ENCODE measurements at places on chromosomes 3 and 15.

GRCh38 chr15:67256051-67256450, 1.5 kb downstream of the IQCH start:
- DNase-seq: no peak

DNA sequence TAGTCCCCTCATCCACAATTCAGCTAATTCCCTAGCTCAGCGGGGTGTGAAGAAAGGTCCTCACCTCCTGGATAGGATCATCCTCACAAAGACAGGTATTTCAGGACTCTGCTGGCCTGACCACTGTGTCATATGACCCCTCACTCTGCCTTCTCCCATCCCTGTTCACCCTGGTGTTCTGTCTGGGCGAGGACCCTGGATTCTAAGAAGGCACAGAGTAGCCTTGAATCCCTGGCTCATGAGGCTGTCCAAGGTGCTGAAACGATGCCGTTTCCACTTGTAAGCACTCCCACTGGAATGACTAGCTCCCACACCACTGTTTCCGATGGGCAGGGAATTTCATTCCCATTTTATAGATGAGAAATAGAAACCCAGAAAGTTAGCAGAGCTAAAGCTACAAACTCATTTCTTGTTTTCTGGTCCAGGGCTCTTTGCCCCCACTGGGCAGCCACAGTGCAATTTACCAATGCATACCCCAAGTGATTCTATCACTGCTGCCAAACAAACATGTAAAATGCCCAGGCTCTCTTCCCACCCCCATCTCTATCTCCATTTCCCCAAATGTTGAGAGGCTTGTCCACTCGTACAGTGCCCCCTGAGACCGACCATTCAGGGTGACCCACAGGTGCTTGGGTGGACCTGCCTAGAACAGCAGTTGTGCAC, 83.2 kb downstream of the RAB11A start:
- DNase-seq: peak; percentile 31

- DNase-seq: no peak
Observed at GRCh38 chr3:196989721-196990262, 21.2 kb upstream of the PIGZ start.

- DNase-seq: no peak
Observed at GRCh38 chr3:124478830-124479229, 251.4 kb upstream of the UMPS start.

- peak; percentile 90 for DNase-seq
Observed at GRCh38 chr3:46935168-46935858, 41.2 kb downstream of the CCDC12 start.

- no peak for DNase-seq
Observed at GRCh38 chr3:55307622-55308021, 179.5 kb downstream of the WNT5A start.

DNA sequence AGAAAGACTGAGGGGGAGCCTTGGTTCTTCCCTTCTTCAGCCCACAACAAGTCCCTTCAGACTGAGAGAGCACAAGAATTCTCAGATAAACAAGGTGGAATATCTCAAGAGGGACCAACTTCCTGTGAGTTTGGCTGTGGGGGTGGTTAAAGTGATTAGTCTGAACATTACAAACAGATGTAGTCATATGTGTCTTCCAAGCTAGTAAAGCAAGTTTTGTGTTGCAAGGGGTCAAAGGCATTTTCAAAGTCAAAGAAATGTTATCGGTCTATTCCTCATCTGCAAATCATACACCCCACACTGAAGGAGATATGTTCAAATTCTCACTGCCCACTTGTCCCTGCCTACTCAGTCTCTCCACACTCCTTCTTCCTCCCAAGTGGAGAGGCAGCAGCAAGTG, 242.5 kb downstream of the FAM43A start:
- DNase-seq: peak; percentile 60

GRCh38 chr3:73427048-73427706, 197.6 kb downstream of the PDZRN3 start:
- no peak for DNase-seq

- no peak for DNase-seq
Observed at GRCh38 chr15:89947385-89947784, 34.6 kb upstream of the ARPIN start.

- DNase-seq: no peak
Observed at GRCh38 chr3:16119887-16120286, 54.6 kb upstream of the GALNT15 start.

DNA sequence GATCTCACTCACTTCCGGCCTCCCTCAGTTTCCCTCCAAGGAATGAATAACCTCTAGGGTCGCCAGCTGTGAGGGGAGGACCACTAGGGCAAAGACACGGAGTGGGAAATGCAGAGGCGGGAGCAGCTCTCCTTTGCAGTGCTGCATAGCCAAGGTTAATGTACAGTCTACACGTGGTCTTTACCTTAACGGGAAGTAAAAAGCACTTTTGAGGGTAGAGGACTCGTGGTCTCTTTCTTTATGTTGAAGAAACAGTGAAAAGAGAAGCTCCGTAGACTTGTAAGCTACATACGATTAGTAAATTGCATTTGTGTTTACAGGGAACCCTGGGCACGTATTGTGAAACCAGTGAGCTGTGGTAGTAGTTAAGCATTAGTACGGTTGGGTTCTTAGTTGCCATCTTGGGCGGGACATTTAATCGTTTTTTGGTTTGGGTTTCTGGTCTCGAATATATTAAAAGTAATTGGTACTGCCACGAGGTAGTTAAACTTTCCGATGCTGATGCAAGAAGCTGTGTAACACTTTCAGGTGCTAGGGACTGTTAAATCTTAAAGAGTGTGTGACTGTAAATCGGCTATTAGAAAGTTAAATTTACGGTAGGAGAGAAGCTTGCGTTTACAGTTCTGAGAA, 828 bp downstream of the U2SURP start:
- DNase-seq: no peak

- DNase-seq: no peak
Observed at GRCh38 chr3:46524008-46524407, 26.2 kb downstream of the RTP3 start.

- no peak for DNase-seq
Observed at GRCh38 chr3:161081633-161082032, 23.5 kb downstream of the B3GALNT1 start.

- no peak for DNase-seq
Observed at GRCh38 chr3:85483986-85484385, 525.2 kb downstream of the CADM2 start.

DNA sequence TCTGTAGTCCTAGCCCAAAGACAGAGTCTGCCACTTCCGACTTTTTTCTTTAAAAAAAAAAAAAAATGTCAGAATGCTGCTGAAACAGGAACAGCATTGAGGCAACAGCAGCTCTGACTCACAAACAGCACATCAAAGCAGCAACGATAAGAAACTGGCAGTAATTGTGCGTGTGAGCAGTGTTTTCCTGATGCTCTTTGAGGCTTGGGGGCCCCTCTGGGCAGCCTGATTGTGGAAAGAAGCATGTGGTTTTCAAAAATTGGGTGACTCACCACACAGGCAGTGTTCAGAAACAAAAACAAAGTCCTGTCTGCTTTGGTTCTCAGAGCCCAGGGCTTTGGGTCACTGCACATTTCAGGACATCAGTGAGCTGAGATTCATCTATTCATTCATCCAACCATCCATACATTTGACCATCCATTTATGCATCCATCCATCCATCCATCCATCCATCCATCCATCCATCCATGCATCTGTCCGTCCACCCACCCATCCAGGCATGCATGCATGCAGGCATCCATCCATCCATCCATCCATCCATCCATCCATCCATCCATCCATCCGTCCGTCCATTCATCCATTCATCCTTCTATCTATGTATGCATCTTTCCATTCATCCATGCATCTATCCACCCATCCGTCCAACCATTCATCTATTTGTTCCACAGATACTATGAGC, 308.4 kb downstream of the RPLP1 start:
- DNase-seq: peak; percentile 79
